ENCODE measurements at places on chromosomes 6 and 20. TPM values are rescaled to one million over a fixed set of nuclear protein-coding genes. Genes with fewer than 3 reads are reported as not detected.
A peak's percentile ranks its signal among the peaks of the same experiment; 100 is the strongest.

The SLPI gene
- not detected for polyA plus RNA-seq

The NRN1 gene
- 0.51 TPM for polyA plus RNA-seq

DNA sequence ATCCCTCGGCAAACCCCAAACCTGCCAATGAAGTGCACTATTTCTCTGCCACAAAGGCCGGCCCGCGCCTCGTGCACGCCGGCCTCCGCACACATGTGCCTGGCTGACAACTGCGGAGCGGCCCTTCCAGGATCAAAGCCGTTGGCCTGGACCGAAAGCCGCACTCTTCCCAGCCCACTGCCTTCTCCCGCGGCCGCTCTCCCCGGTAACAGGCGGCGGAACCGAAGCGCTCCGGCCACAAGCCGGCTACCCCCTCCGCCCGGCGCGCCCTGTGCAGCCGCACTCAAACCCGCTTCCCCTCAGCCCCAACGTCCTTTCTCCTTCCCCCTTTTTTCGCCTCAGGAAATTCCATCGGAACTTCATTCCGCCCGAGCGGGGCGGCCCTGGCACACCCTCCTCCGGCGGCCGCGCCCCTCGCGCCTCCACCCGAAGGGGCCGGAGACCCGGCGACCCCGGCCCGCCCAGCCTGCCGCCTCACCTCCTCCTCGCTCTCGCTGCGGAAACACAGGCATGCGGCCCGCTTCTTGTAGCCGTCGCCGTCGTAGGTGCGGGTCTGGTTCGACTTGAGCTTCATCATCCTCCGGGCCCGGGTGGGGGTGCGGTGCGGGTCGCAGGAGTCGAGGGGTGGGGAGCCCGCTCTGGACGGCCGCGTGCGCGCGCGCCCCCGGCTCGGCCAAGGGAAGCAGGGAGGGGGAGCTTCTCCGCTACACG, 528 bp downstream of the NUDT3 start:
- peak; percentile 78 for DNase-seq

GRCh38 chr6:163841326-163841725, 426.8 kb downstream of the QKI start:
- DNase-seq: no peak

GRCh38 chr20:15799871-15800270, 773.4 kb downstream of the KIF16B start:
- no peak for DNase-seq

GRCh38 chr6:22682979-22683378, 113.6 kb downstream of the HDGFL1 start:
- no peak for DNase-seq

- no peak for DNase-seq
Measured at GRCh38 chr6:116847227-116847626, 18.3 kb upstream of the GPRC6A start.

DNA sequence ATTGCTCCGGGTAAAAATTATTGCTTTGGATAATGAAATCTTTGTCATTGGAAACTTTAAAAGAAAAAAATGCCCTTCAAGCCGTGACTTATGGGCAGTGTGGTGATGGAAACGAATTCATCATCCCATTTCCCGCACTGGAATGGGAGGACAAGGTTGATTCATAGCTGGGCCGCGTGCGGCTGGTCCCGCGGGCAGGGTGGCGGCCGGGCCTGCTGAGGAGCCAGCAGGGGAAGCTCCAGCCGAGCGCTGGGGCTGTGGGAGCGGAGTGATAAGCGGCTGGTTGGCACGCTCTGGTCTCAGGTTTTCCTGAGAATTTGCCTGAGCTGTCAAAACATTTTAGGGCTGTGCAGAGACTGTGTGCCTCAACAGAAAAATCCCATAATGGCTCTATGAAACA, 351.7 kb downstream of the CDC5L start:
- no peak for DNase-seq

DNA sequence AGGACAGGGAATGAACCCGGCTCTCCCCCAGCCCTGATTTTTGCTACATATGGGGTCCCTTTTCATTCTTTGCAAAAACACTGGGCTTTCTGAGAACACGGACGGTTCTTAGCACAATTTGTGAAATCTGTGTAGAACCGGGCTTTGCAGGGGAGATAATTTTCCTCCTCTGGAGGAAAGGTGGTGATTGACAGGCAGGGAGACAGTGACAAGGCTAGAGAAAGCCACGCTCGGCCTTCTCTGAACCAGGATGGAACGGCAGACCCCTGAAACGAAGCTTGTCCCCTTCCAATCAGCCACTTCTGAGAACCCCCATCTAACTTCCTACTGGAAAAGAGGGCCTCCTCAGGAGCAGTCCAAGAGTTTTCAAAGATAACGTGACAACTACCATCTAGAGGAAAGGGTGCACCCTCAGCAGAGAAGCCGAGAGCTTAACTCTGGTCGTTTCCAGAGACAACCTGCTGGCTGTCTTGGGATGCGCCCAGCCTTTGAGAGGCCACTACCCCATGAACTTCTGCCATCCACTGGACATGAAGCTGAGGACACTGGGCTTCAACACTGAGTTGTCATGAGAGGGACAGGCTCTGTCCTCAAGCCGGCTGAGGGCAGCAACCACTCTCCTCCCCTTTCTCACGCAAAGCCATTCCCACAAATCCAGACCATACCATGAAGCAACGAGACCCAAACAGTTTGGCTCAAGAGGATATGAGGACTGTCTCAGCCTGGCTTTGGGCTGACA, 28.8 kb upstream of the ZBP1 start:
- DNase-seq: peak; percentile 11

Data from B cell (primary cell).